Hematopoietic multipotent progenitor cell treated with erythropoietin and hydrocortisone succinate and interleukin-3 and kit ligand, for 8 days (in vitro differentiated cells): ENCODE measurements at places on chromosomes 7 and 10.

DNA sequence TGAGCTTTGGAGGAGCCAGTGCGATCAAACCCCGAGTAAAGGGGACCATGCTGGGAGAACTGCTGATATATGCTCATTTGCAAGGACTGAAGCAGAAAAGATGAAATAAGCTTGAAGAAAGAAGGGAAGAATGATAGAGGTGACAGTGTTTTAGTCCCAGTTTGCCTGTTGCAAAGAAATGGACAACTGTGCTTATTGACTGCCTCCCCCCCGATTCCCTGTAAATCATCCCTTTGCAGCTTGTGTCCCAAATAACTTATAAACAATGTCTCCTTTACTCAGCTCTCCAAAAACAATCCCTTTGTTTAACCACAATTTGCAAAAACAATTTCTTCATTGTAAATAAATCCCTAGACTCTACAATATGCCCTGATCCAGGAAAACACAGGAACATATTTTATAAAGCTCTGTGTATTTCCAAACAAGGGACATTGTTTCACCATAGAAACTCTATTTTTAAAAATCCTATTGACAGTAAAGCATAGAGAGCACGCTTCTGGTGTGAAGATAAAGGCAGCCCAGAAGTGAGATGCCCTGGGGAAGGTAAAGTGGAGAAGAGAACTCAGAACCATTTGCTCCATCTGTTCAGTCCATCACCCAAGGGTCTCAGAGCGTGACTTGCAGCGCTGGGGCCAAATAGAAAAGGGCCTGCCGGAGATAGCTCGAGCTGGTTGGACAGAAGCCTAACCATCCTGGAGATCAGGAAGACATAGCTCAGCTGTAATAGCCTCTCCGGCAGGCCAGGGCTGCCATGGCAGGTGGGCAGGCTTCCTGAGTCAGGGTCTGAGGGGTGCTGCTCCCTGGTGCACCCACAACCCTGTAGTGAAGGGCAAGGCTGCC, 280.5 kb downstream of the WDR11 start:
- DNase-seq: no peak

GRCh38 chr7:157932498-157933218, 595.9 kb downstream of the DNAJB6 start:
- peak; percentile 1 for DNase-seq

GRCh38 chr7:27697861-27698430, 35.3 kb upstream of the HIBADH start:
- DNase-seq: peak; percentile 14

DNA sequence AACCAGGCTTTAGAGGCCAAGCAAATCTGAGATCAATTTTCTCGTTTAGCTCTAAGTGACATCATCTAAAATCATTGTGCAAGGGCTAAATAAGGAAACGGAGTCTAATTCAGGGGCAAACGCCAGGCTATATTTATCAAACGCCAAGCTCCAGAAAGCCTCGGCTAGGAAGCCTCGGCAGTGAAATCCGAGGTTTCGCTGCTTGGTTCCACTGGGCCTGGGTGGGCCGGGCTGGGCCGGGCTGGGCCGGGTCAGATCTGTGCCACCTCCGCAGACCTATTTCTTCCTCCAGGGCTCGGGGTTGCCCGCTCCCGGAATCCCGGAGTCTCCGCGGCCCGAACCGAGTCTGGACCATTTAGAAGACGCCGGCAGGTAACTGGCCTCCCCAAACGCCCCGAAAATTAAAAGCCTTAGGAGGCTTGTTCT, 459 bp upstream of the FEZF1 start:
- DNase-seq: no peak

DNA sequence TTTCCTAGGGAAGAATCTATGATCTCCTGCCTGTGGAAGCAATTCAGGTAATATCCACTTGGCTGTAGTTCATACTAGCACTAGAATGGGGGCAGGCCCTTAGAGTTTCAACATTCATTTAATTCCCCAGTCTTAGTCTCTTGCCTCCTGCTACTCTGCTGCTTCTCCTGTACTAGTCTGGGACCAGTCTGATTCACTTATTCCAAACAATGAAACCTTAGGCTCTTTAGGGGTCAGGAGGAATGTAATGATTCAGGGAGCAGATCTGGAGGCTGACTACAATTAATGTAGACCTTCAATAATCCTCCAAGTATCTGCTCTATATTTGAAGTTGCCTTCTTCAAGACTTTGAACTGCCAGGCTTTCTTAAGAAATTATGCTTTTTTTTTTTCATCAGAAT, 101.8 kb downstream of the GNAT3 start:
- no peak for DNase-seq

- no peak for DNase-seq
Measured at GRCh38 chr7:23469961-23470250, 385 bp downstream of the IGF2BP3 start.

DNA sequence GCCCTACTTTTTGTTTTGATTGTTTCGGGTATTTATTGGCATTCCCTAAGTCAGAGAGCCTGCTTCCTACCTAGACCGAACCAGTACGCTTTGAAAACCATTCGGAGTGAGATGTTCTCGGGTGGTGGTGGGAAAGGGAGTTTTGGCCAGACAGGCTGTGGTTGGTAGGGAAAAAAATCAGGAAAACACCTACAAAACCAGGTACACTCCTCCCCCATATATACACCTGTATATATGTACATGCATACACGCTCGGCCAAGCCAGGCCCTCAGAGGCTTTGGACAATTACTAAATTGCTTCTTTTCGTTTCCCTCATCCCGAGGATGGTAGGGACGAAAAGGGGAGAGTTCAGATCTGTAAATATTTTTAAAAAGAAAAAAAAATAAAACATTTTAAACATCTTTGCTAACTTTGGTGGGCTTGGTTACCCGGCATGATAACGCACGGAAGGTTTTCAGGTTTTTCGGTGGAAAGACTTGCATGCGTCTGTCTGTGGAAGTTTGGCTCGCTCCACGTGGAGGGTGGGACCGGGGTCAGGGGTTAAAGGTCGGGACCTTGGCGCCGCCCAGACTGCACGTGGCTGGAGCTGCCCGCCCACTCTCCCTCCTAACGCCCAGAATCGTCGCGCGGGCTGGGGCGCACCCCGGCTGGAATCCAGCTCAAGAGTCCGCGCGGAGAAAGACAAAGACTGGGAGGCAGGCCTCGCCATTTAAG, 2.5 kb downstream of the HMX2 start:
- peak; percentile 49 for DNase-seq

DNA sequence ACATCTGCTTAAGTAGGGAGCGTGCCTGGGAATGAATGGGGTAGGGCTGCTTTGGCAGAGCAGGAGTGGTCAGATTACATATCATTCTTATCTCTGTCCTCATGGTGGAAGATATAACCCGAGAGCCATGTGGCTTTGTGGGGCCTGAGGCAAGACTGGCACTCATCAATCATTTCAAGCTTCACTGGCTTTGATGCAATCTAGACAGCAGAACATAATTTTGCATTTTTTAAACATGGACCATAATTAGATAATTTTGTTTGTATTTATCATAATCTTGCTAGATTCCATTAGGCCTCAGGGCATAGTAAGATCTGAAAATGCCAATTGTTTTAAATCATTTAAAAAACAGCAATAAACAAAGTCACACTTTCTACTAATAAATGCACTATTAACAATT, 480.3 kb downstream of the NXPH1 start:
- DNase-seq: no peak

- no peak for DNase-seq
Measured at GRCh38 chr7:66297579-66297978, 92.4 kb downstream of the TPST1 start.

DNA sequence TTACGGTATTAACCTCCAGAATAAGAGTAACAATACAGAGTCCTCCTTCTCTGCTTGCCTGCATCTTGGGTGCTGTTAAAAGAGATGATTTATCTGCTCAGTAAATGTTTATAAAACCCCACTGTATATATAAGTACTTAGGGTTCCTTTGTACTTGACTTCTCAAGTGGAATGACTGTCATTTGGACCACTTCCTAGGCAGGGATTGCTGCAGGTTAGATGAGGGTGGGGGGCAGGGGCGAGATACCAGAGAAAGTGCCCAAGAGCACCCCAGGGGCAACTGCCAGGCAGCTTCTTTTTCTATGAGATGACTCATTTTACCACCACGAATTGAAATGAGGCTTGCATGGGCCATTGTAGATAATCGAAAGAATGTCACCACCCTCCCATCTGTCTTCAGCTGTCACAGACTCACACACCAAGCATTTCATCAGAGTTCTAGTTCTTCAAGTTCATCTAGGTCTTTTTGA, 421.9 kb upstream of the GALNT17 start:
- DNase-seq: no peak

DNA sequence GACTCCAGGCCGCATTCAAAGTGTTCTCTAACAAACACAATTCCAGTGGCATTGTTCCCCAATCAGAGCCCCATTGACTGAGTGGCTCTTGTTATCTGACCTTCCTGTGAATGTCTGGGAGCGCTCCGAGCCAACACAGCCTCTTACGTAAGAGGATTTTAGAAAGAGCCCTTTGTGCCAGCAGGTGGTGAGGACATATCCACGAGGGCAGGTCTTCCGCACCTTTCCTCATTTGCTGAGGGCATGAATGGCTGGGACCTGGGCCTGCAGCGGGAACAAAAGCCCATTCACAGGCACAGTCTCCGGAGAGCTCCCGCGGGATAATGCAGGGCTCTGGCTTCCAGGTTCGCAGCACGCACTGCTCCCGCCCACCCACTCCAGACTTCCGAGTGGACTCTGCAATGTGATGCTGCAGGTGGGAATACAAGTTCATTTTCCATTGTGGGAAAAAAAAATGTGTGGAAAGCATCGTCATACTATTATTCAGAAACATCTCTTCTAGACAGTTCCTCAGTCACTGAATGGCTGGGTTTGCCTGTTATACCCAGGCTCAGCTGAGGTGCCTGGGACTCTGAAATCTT, 295.0 kb upstream of the IGFBP3 start:
- no peak for DNase-seq

- DNase-seq: no peak
Measured at GRCh38 chr10:120832106-120832505, 19.1 kb upstream of the WDR11 start.

- DNase-seq: no peak
Measured at GRCh38 chr7:148621563-148621962, 31.0 kb downstream of the C7orf33 start.

DNA sequence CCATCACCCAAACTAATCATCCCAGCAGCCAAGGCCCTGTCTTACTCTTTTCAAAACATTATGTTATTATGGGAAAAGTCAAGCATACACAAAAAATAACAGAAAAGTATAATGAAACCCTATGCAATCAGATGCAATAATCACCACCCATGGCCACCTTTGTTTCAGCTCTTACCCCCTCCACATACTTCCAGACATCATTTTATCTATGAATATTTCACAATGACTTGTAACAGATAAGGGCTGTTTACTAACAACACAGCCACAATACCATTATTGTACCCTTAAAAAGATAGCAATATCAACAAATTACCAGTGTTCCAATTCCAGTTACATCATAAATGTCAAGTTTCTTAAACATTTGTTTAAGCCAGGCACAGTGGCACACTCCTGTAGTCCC, 35.2 kb downstream of the AIFM2 start:
- DNase-seq: no peak

DNA sequence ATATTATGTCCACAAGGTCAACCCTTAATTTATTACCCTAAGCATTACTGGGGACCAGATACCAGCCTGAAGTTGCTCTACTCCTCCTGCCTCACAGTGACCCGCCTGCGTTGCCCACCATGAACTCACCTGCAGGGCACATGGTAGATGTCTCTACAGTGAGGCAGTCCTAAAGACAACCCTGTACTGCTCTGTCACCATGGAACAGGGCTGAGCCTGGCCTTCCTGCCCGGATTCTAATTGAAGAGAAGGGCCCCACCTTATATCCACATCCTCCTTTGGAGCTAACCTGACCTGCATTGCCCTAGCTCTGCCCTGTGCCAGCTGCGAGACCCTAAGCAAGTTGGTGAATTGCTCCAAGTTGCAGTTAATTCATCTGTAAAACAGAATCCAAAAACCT, 4.1 kb downstream of the SH3PXD2A start:
- no peak for DNase-seq
